ENCODE measurements at places on chromosomes 13 and 19.

DNA sequence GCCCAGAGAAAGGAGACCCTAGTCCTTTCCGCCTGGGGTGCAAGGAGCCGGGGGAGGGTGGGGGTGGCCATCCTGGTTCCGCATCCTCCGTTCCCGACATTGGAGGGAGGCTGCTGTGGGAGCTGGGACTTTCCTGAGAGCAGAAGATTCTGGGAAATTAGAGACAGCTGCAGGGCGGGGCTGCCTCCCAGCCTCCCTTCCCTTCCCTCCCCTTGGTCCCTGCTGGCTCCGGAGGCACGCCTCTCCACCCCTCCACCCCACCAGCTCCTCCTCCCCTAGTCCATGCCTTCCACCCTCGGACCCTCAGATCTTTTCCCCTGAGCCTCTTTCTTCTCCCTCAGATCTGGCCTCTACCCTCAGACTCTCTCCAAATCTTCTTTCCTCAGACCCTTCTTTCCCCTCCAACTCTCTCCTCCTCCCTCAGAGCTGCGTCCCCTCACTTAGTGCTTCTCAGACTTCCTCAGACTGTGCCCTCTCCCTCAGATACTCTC is 3.1 kb upstream of the BCL3 start:
- no peak for DNase-seq

- no peak for DNase-seq
Observed at GRCh38 chr19:46404753-46405468, 8.5 kb downstream of the CCDC8 start.

- DNase-seq: peak; percentile 55
Observed at GRCh38 chr19:41774515-41774980, 19.2 kb downstream of the CEACAM6 start.

GRCh38 chr19:45253396-45254027 is 2.4 kb downstream of the MARK4 start:
- no peak for DNase-seq

GRCh38 chr13:62510906-62511655 is 1095.4 kb upstream of the PCDH20 start:
- no peak for DNase-seq

DNA sequence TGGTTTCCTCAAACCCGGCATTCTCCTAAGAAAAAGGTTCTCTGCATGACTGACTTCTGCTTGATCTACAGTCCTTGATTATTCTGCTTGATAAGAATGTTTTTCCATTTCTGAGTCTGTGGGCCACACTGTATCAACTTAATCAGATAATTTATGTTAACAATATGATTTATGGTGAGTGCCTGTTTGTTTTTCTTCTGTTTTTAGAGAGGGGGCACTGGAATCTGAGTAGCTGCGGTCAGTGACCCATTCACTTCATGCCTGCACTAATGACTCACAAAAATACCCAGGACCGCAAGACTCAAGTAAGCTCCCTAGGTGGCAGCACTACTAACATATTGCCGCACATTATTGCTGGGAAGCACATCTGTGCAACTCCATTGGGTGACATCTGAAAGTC is 542.3 kb upstream of the ATXN8OS start:
- DNase-seq: no peak

DNA sequence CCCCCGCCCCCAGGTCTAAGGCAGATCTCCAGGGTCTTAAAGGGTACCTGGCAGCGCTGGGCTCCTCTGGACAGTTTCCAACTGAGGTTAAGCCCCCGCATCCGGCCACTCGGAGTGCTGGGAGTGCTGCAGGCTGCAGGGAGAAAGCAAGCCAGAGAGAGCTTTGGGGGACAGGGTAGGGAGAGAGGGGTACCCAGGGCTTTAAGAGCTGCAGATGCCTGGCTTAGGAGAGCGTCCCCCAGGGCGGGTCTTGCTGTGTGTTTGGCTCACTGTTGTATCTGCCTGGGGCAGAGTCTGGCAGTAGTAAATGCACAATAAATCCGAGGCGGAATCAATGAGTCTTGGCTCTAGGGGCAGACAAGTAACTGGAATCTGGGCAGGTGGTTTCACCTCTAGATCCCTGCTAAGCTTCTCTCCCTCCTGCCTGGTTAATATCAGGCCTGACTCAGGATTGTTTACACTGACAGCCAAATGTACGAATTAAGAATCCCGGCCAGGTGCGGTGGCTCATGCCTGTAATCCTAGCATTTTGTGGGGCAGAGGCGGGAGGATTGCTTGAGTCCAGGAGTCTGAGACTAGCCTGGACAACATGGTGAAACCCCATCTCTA is 798 bp upstream of the COX6B2 start:
- no peak for DNase-seq

DNA sequence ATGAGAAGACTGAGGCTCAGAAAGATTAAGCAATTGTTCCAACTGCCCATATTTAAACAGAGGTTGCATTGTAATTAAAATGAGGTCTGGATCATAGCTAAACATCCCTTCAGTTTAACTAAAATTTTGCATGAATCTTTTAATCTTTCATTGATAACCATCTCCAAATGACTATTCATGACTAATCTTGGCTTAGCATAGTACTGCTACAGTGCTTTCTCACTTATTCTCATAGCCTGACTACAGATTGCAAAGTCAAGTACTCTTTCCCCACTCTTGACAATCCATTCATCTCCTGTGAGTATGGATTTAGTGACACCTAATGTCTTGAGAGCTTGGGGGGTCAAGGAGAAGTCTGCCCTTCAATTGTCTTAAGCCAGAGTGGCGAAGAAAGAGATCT is 258.4 kb downstream of the RFC3 start:
- DNase-seq: no peak

- DNase-seq: no peak
Observed at GRCh38 chr19:8512115-8512967, 1.6 kb downstream of the ZNF414 start.

DNA sequence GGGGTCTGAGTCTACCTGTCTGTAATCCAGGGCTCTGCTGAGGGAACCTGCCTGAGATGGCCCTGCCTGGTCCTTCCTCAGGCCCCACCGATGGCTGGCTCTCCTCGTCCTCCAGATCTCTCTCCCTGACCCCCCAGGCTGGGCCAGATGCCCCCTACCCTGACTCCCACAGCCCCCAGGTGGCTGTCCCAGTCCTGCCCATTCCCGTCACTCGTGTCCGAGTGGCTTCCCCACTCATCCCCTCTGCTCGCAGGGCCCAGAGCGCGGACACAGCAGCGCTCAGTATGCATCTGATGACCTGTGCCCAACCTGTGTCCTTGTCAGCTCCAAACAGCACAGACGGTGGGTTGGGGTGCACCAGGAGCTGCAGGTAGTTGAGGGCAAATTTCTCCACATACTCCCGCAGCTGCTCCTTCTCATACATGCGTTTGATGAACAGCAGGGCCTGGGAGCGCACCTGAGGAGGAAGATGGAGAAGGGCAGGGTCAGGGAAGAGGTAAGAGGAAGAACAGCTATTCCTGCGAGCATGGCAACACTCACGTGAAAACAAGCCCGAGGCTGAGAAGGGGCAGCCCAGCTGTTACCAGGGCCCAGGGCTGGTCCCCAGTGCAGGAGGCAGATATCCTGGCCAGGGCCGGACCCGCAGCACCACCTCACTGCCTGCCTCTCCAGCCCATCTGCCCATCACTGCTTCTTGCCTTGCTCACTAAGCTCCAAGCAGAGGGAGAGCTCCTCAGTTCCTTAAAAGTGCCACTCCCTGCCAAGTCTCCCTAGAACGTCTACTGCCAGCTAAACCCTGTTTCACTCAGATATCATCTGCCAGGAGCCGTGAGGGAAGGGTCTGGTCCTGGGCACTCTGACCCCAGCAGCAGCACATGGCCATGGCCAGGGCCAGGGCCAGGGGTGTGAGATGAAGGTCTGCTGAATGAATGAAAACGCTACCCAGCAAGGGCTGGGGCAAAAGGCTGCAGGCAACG is 11.1 kb upstream of the RSPH6A start:
- no peak for DNase-seq

- DNase-seq: no peak
Observed at GRCh38 chr13:52414051-52414450, 8.1 kb upstream of the THSD1 start.

DNA sequence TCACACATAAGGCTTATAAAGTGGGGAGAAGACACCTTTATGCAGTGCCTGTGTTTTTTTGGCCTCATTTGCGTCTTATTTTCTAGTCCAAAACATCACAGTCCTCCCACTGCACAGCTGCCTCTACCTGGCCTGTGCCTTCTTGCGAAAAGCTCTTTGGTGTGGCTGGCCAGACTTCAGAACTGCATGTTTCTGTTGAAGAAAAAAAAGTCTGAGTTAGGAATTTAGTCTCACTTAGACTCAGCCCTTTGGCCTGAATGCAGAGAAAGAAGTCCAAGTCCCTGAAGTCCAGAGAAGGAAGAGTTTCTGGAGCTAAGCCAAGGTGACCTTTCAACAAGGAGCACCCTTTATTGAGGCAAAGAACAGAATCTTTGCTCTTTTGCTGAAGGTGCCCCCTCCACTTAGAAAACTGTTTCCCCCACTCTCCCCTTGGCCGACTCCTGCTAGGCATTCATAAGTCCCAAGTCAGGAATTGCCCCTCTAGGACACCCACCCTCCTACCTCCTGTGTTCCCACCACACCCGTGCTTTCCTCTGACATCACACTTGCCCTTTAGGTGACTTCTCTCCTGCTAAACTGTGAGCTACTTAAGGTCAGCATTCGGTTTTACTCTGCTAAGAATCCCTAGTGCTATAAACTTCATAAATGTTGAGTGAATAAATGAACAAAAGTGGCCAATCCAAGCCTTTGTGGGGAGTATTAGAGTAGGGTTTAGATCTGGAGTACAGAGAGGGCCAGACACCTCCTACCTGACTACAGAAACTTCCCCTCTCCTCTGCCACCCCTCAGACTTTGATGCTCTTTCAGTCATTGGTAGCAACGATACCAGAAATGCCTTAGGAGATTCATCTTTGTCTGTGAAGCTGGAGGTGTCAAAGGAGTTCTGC is 226.8 kb downstream of the LACC1 start:
- DNase-seq: no peak

GRCh38 chr19:34853369-34853768 is 73.3 kb upstream of the ZNF30 start:
- DNase-seq: no peak

DNA sequence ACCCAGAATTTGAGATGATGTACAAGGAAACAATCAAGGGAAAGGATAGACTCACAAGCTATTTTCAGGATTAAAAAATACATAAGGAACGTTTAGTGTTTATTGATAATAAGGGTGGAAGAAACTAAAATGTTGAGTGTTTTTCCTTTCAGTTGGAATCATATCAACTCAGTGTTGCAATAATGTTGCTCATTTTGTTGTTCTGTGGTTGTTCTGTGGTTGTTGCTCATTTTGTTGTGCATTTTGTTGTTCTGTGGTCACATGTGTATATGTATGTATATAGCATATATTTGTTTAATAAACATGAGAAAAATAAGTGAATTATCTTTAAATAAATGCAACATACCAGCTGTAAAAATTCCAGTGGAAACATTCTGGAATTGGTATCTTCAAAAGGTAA is 262.4 kb upstream of the SPRY2 start:
- DNase-seq: no peak

- no peak for DNase-seq
Observed at GRCh38 chr19:30695171-30695875, 323.1 kb downstream of the ZNF536 start.

- DNase-seq: no peak
Observed at GRCh38 chr19:307793-308420, 16.7 kb upstream of the PLPP2 start.

Measured in NCI-H1105 treated with DMSO at 0.1 percent for 48 hours (cell line).